Activated naive CD8-positive, alpha-beta T cell treated with anti-CD3 and anti-CD28 coated beads for 36 hours (primary cell): ENCODE measurements at places on chromosomes 7 and 10. TPM values are rescaled to one million over a fixed set of nuclear protein-coding genes. Genes with fewer than 3 reads are reported as not detected.

- DNase-seq: no peak
Observed at GRCh38 chr7:107209565-107209964, 40.8 kb downstream of the HBP1 start.

DNA sequence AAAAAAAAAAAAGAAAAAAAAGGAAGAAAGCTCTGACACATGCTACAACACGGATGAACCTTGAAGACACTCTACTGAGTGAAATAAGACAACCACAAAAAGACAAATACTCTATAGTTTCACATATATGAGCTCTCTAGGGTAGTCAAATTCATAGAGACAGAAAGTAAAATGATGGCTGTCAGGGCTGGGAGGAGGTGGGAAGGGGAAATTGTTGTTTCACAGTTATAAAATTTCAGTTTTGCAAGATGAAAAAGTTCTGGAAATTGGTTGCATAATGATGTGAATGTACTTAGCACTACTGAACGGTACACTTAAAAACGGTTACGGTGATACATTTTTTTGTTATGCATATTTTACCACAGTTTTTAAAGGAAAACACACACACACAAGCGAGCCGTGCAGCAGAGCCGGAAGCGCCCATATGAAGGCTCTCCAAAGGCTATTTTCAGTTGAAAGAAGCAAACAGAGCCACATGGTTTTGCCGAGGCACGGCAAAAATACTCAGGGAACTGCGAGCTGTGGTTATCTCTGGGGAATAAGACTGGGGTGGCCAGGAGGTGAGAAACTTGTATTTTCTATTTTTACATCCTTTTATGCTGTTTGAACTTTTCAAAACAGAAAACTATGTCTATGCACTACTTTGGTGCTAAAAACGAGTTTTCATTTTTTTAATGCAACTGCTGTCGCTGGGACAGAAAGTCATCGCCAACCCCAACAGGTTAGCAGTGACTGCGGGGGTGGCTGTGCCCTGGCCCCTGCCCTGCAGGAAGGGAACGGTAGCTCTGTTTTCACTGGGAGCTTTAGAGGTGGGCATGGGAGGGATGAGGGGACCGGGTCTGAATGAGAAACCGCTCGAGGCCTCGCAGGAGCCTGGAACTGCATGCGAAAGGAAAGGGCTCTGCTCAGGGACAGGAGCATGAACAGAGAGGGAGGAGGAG is 132.9 kb downstream of the OAT start:
- no peak for DNase-seq

- no peak for DNase-seq
Observed at GRCh38 chr7:85600395-85600794, 413.5 kb upstream of the SEMA3D start.

DNA sequence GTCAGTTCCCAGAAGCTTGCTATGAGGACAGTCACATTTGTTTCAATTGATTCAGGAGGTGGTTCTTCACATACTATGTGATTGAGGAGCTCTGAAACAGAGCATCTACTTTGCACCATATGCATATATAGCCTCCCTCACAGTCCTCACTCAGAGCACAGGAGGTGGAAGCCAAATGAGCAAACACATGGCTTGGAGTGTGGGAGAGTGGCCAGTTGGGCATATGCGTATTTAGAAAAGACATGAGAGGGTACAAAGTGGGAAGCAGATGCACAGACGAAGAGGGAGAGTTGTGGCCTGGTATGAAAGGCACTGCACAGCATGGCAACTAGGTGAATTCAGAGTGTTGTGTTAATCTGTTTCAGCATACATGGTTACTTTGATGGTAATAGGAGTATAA is 165.6 kb downstream of the COL28A1 start:
- no peak for DNase-seq

DNA sequence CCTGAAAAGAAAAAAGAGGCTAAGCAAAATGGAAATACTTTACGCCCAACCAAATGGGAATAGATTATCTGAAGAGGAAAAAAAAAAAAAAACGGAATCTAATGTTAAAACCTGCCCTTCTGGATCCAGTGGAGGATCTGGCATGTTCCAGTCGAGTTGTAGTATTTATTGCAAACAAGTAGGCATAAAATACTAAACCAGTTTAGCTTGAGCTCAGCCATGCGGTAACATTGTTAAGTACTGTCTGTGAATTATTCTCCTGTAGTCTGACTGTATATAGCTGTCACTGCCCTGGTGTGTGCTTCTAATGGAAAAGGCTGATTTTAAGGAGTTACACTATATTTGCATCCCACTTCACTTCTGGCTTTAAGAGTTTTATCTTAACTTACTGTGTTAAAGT is 40.3 kb downstream of the CELF2 start:
- no peak for DNase-seq

DNA sequence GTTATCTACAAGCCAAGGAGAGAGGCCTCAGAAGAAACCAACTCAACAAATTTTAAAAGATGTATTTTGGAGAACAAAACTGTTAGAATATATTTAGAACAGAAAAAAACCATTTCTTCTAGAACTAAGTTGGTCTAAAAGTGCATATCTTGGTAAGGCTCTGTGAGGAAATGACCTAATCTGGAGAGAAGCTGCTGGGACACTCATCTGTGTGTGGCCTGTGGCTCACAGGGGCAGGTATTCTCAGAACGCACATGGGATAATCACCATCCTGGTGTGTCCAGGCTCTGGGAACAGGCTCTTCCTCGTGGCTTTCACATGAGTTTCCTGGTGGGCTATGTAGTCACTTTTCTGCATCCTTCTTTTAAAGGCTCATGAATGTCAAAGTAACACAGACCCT is 38.1 kb upstream of the PRSS1 start:
- DNase-seq: no peak

The ITGB8 gene
- total RNA-seq: not detected

The NYAP1 gene
- total RNA-seq: 0.29 TPM

The LRRD1 gene
- not detected for total RNA-seq

The TAS2R41 gene
- not detected for total RNA-seq

The WNT8B gene
- total RNA-seq: not detected

The DRGX gene
- total RNA-seq: not detected

The ECHS1 gene
- total RNA-seq: 58.1 TPM

The WDFY4 gene
- total RNA-seq: 0.93 TPM
